ENCODE measurements at places on chromosomes 3 and 15.

DNA sequence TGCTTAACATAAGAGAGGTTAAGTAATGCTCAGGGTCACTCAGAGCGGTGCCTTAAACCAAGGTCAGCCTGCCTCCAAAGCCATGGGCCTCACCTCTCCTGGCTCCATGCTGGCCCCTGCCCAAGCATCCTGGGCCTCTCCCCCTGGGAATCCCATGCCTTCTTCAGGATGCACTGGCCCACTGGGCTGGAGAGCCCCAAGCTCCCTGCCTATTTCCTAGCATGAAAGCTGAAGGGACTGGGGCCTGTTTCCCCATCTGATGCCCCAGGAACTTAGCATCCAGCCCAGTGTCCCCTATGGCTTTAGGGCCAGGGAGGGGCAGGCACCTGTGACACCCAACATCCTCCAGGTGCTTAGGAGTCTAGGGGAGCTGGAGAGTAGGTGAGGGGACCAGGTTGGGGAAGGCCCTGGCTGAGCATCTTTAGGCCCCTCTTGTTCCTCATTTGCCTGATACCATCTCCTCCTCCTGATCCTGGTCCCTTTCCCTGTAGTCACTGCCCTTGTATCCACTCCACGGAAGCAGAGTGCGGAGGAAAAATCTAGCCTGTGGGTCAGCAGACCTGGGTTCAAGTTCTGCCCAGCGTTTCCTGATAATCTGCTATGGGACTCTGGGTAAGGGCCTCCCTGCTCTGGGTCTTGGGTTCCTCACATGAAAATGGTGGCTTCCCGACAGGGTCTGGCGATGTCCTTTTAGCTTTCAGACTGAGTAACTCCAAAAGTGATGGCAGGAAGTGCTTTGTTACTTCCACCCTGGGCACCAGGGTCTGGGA lies 28.6 kb downstream of the EHD4 start:
- no peak for DNase-seq

- DNase-seq, result no peak
Measured at GRCh38 chr3:167861649-167862048, 126.1 kb downstream of the SERPINI1 start.

DNA sequence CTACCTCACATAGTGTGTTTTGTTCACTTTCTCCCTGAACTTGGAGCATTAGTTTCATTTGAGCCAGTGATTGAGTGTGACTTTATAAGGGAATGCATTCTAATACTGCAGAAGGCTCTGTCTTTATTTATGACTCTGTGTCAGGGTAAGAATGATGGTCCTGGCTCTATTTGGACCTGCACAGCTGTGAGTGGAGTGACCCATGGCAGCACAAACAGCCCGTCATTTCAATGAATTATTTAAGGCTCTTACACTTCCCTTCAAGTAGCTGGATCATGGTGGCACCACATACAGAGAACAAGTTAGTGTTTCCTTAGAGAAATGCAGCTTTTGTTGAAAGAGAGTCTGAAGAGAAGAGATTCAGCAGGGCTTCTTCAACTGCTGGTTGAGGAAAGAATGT lies 16.4 kb downstream of the TMEM108 start:
- DNase-seq, result no peak

- DNase-seq, result no peak
Measured at GRCh38 chr3:42996633-42997075, 17.5 kb downstream of the GASK1A start.

GRCh38 chr3:193708270-193708669 lies 115.3 kb downstream of the OPA1 start:
- DNase-seq, result no peak

DNA sequence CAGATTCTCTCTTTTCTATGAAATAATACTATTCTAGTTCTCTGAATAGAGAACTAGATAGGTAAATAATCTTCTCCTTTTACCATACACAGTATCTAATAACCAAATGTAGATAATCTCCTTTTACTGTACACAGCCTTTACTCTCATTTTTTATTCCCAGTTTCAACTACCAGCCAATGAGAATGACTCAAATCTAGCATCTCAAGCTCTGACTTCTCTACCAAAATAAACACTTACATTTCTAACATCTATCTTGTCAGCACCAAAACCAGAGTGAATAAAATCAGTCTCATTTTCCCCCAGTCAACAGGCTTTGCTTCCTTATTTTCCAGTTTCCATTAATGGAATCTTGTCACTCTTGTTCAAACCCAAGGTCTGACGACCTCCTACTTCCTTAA lies 36.9 kb downstream of the LRRFIP2 start:
- no peak for DNase-seq

- no peak for DNase-seq
Measured at GRCh38 chr3:46010519-46011113, 15.0 kb upstream of the FYCO1 start.

GRCh38 chr3:51530485-51530884 lies 8.0 kb upstream of the RAD54L2 start:
- DNase-seq, result no peak

- no peak for DNase-seq
Measured at GRCh38 chr3:142618917-142619461, 22.8 kb downstream of the PLS1 start.

DNA sequence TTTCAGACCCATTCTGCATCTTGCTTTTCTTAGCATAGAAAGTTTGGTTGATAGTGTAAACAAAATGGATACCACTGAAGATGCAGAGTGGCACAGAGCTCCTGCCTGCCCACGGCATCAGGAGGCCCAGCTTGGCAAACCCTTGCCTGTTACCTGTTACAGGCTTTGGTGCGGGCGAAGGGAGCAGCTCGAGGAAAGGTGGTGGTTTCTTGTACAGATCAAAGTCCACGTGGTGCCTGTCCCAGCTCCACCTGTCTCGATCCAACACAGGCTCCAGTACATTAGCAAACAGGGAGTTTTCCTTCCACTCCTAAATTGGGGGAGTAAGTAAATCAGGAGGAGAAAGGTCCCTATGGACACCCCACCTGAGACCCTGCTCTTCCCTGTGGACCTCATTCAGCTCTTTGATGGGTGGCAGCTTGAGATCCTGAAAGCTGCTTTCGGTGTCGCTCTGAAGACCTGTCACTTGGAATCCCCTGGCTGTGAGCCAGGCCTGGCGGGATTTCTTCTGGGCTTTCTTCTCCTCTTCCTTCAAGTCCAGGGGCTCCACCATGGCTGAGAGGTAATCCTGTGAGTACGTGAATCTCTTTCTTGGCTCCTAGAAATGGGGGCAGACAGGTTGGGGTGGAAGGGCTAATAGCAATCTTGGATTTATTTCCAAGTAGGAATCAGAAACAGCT lies 35.7 kb downstream of the ACAD9 start:
- DNase-seq, result no peak

GRCh38 chr15:80483725-80484161 lies 79.6 kb downstream of the ARNT2 start:
- no peak for DNase-seq

- DNase-seq, result no peak
Measured at GRCh38 chr15:68526269-68526668, 52.5 kb upstream of the CORO2B start.

- no peak for DNase-seq
Measured at GRCh38 chr3:154792828-154793227, 287.3 kb upstream of the MME start.

GRCh38 chr3:62718515-62719320 lies 156.5 kb downstream of the CADPS start:
- DNase-seq, result no peak

- DNase-seq, result no peak
Measured at GRCh38 chr3:127483005-127483641, 107.4 kb downstream of the TPRA1 start.

DNA sequence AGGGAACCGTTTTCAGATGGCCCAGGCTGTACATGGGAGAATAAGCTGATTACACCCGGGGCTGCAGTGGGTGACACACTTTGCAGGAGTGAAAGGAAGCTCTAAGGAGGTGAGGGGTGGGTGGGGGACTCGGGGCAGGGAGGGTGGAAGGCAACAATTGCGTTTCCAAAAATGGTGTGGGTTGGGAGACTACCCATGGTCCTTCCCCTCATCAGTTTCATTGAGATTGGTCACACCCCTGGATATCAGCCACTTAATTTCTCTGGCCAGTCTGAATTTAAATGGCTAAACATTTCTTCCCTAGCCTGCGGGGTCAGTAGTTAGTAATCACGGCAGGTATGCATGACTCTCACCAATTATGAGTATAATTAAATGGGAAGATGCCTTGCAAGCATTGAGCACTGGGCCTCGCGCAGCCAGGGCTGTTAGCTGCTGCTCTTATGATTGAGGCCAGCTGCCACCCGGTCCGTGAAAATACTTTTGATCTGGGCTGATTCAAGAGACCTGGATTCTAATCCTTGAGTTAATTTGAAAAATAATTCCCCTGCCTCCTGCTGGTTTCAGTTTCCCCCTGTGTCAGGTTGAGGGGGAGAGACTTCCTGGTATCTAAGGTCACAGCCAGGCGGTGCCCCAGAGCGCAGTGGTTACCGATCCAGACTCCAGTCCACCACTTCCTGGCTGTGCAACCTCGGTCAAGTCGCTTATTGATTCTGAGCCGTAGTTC lies 23.3 kb downstream of the SLC6A6 start:
- peak; percentile 45 for DNase-seq

GRCh38 chr3:18334837-18335601 lies 90.1 kb downstream of the SATB1 start:
- no peak for DNase-seq

GRCh38 chr3:5007873-5008272 lies 28.6 kb downstream of the BHLHE40 start:
- DNase-seq, result no peak

GRCh38 chr3:10155658-10156057 lies 9.1 kb upstream of the IRAK2 start:
- DNase-seq, result no peak

DNA sequence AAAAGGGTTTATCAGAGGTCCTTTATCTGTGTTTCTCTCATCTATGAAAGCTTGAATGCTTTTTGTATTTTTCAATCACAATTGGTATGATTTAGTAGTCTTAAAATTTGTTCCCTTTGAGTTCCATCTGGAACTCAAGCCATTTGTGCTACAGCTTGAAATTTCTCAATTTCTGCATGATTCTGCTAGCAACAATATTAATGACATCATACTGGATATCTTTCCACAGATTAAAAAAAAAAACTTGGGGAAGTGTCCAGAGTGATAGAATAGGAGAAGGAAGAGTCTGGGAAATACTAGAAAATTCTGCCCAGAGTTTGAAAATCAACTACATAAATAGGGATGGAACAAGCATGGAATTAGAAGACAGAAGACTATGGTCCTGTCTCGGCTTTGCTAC lies 9.3 kb upstream of the FBN1 start:
- no peak for DNase-seq

Measured in CD8-positive, alpha-beta T cell (primary cell).